ENCODE measurements at places on chromosomes 7 and 10. TPM values are rescaled to one million over a fixed set of nuclear protein-coding genes. Genes with fewer than 3 reads are reported as not detected.

- DNase-seq, result peak; percentile 26
Observed at GRCh38 chr10:15163253-15163828, 5.2 kb downstream of the NMT2 start.

ANXA8L1 gene
- not detected for total RNA-seq

NPFFR1 gene
- total RNA-seq, result not detected

LRRD1 gene
- total RNA-seq, result 0.31 TPM

DNA sequence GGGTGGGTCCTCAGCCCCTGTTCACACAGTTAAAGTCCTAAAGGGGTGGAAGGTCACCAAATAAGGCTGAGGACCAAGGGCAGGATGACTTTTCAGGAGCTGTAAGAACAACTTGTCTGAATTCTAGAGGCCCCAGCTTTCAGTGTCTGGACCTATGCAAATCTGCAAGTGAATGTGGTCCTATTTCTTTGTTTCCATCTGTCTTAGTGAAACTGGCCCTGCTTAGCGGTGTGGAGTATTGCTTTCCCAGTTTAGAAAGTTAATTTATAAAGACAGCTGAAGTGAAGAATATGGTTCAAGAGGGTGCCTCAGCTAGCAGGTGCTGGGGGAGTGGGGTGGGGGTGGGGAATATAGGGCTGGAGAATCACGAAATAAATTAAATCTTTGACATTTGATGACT lies 40.1 kb downstream of the HHEX start:
- DNase-seq, result no peak

- peak; percentile 75 for DNase-seq
Observed at GRCh38 chr10:103044942-103045489, 126.9 kb downstream of the CNNM2 start.

GRCh38 chr10:117929327-117930067 lies 117.2 kb downstream of the RAB11FIP2 start:
- DNase-seq, result no peak

SPDYE8 gene
- total RNA-seq, result 0.09 TPM

DNA sequence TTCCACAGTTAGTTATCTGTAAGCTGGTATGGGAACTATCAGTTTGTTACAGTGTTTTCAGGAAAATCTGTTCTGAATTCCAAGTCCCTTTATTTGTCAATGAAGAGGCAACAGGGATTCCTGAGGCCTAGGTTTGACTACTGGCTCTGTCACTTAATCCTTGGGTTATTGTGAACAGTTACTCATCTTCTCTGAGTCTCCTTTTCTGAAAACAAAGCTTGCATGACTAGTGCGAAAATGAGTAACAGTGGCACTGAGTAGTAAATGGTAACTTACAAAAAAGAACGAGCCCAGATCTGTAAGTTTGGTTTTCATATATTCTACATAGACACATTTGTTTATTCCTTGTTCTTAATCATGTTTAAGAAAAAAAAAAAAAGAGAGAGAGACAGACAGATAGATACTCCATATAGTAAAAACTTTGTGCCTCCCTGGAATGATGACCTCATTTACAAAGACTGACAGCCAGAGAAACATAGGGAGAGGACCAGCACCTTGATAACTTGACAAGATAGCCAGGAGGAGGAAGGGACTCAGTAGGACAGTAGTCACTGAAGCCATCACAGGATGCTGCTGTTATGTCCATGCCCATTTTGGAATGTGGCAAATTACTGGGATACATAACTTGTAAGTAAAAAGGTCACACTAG lies 1.9 kb downstream of the MRPS33 start:
- DNase-seq, result no peak

DNAH11 gene
- total RNA-seq, result 0.13 TPM
